Cardiac septum (tissue), 1 donor: ENCODE measurements at places on chromosomes 2 and 18. TPM values are rescaled to one million over a fixed set of nuclear protein-coding genes. Genes with fewer than 3 reads are reported as not detected.

The EXOC6B gene
- total RNA-seq, result 173 TPM

The REG1B gene
- total RNA-seq, result not detected

The STK39 gene
- total RNA-seq, result 24.6 TPM

The COBLL1 gene
- total RNA-seq, result 15.0 TPM

The SH3BP4 gene
- 9.1 TPM for total RNA-seq

The HADHB gene
- total RNA-seq, result 532 TPM

The TMEM169 gene
- 0.22 TPM for total RNA-seq

The MAP2 gene
- 42.1 TPM for total RNA-seq

The SALL3 gene
- total RNA-seq, result 0.30 TPM

The NCKAP5 gene
- total RNA-seq, result 10.6 TPM

The SPP2 gene
- not detected for total RNA-seq

The STON1 gene
- total RNA-seq, result 6.7 TPM

The CNRIP1 gene
- 10.1 TPM for total RNA-seq

The RGPD4 gene
- 0.19 TPM for total RNA-seq

The PDCD1 gene
- total RNA-seq, result 2.0 TPM

- no peak for DNase-seq
Observed at GRCh38 chr2:33583194-33583938, 15.7 kb downstream of the FAM98A start.

GRCh38 chr2:189483980-189484740 lies 42.9 kb downstream of the WDR75 start:
- no peak for DNase-seq

GRCh38 chr2:48306409-48307284 lies 223.3 kb upstream of the STON1 start:
- DNase-seq, result no peak

DNA sequence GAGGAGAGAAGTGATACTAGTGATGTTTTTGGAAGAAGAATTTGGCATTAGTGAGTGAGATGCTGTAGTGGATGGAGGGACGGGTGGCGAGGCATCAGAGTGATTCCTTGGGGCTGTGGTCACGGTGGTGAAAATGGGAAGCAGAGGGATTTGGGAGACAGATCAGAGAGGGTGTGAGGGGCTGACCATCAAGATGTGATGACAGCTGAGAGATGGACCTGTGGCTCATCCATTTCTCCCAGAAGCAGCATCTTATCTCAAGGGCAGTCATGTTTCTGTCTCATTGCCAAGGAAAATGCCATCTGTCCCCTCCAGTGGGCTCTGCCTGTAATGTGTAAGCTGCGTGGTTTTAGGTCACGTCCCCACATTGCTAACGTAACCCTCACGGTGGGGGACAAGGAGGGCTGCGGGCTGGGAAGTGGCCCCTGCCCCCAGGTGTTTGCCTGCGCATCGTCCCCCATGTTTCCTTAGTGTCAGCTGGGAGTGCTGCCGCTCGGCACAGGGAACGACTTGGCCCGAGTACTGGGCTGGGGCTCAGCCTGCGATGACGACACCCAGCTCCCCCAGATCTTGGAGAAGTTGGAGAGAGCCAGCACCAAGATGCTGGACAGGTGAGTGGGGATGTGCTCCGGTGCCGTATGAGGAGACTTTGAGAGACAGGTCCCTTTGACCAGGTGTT lies 91.0 kb downstream of the DGKD start:
- DNase-seq, result peak; percentile 58

DNA sequence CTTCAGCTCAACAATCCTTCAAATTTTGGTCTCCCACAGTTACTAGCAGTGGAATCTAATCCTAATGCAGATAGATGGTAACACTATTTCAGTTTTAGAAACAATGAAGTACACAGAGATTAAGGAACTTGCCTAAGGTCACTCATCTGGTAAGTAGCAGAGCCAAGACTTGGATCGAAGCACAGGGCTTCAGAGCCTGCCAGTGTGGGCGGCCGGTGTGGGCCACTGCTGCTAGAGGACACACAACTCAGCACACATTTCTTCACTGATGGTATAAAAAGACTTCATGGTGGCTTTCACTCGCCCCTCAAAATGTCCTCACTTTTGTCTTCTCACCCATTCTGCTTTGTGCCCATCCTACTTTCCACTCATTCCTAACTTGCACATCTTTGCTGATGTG lies 11.1 kb downstream of the C2orf74 start:
- DNase-seq, result no peak

GRCh38 chr2:231399853-231400680 lies 4.6 kb downstream of the B3GNT7 start:
- DNase-seq, result no peak

DNA sequence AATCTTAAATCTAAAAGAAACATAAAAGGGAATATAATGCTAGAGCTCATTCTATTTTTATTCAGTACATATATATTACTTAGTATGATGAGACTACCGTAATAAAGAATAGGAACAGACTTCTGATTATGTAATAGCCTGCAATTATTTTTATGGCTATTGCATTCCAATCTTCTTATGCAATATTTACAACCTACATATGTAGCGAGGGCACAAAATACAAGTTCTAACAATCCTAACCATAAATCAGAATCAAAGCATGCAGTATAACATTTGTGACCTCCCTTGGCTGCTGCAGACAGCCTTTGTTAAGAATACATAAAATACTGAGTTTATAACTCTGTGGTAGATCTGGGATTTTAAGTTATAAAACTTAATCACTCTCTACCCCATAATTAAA lies 177.6 kb downstream of the BABAM2 start:
- no peak for DNase-seq

GRCh38 chr2:168700615-168701245 lies 101.7 kb upstream of the NOSTRIN start:
- no peak for DNase-seq

GRCh38 chr2:152468899-152469692 lies 134.1 kb downstream of the FMNL2 start:
- DNase-seq, result no peak

GRCh38 chr2:168649562-168649961 lies 152.9 kb upstream of the NOSTRIN start:
- DNase-seq, result no peak

GRCh38 chr2:15801439-15801838 lies 138.9 kb upstream of the MYCN start:
- no peak for DNase-seq

- no peak for DNase-seq
Observed at GRCh38 chr2:113979191-113980128, 89.6 kb downstream of the ACTR3 start.

GRCh38 chr2:43154685-43155084 lies 71.7 kb downstream of the ZFP36L2 start:
- DNase-seq, result no peak

- no peak for DNase-seq
Observed at GRCh38 chr2:168156661-168157060, 90.7 kb downstream of the STK39 start.

DNA sequence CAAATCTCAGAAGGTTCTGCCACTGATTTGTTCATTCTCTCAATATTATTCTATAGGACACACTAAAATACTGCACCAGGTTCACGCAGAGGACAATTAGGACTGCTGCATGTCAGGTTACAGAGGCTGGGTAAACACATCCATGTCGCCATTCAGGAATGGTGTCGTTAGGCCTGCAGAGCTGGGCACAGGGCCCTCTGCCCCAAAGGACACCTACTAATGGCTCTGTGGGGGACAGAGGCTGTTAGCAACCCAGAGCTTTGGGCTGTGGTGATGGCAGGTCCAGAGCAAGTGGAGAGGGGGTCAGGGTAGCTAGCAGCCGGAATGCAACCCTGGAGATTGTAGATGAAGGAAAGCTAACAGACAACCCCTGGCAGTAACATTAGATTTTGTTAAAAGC lies 115.9 kb downstream of the TTC32 start:
- no peak for DNase-seq

GRCh38 chr2:39608263-39608575 lies 57.5 kb upstream of the TMEM178A start:
- no peak for DNase-seq

- DNase-seq, result no peak
Observed at GRCh38 chr2:150872756-150873395, 385.4 kb upstream of the RND3 start.

DNA sequence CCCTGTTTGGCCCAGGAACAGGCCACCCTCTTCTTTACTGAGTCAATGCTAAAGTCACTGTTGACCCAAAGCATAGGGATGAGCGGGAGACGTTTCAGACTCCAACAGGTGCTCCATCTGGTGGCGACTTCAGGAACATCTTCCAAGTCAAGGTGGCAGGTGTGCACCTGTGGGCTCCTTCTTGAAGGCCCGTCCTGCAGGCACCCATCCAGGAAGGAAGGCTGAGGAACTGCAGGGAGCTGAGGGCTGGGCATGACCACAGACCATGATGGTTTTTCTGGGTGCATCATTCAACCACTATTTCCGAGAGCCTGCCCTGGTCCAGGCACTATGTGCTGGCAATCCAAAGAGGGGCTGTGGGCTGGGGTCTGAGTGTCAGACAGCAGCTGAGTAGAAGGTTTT lies 142.8 kb downstream of the NDUFA10 start:
- DNase-seq, result no peak

- DNase-seq, result no peak
Observed at GRCh38 chr2:3659447-3660432, 1.7 kb downstream of the ALLC start.

- no peak for DNase-seq
Observed at GRCh38 chr2:129801575-129801974, 177.9 kb upstream of the RAB6C start.

GRCh38 chr18:53038608-53039007 lies 698.6 kb downstream of the DCC start:
- DNase-seq, result no peak

GRCh38 chr2:108270768-108271506 lies 17.8 kb upstream of the SULT1C2 start:
- no peak for DNase-seq

DNA sequence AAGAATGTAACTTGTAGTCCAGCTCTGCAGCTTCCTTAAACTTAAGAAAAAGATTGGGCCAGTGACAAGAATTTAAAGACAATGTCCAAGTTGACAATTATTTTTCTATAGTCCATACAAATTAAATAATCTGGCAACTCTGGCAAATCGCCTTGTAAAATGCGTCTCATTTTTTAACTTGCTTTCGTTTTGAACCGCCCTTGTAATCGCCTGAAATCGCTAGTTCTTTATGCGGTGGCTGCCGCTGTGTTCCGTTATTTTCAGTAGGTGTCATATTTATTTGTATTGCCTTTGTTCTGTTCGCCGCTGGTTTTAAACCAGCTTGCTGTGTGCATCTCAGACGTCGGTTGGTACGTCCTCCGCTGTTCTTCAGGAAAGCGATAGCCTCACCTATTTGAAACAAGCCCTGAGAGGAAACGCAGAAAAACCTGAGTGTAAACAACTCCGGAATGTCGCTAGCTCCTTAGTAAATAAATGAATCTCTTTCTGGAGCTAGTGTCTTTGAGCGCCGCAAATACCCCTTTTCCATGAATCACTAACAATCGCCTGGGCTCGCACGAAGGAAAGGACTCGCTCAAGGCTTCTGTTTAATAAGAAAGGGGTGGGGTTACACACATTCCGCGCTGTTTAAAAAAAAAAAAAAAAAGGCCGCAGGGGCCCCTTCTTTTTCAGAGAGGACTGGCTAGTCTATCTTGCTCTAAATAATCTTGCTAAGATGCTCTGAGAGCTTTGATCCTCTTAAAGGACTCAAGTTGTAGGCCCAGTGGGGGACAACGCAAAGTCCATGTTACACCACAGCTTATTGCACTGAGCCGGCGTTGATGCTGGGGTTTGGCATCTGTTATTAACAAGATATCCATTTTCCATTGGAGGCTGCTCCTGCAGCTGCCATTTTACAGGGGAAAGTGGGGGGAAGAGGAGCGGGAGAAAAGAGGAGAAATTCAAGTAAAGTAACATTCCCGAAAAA lies 3.0 kb downstream of the HOXD8 start:
- no peak for DNase-seq

DNA sequence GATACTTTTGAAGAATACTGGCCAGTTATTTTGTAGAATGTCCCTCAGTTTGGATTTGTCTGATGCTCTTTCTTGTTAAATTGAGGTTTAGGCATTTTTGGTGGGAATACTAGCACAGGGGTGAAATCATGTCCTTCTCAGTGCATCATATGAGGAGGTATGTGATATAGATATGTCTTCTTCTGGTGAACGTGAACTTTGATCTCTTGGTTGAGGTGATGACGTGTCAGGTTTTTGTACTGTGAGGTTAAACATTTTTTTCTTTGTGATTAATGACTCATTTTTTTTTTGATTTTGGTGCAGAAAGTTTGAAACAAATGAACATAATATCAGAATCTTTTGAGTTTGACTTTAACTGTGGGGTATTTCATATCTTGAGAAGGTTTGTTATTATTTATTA lies 11.0 kb downstream of the ZNF407 start:
- no peak for DNase-seq

DNA sequence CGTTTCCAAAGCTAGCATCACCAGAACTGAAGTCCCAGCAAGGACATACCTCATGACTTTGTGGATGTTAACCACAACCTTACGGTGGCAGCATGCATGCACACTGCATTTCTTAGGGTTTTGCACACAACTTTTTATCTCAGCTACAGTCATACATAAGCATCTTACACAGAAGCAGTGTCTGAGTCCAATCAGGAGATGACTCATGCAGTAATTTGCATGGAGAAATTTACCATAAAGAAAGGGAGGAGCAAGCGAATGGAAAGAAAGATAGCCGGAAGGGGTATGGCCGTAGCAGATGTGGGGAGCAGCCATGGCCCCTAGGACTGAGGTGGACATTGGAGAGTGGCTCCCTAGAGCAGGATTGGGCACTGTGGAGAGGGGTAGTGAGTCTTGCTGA lies 522.5 kb downstream of the GALR1 start:
- DNase-seq, result no peak

- no peak for DNase-seq
Observed at GRCh38 chr2:196500686-196501431, 138.7 kb upstream of the CCDC150 start.

DNA sequence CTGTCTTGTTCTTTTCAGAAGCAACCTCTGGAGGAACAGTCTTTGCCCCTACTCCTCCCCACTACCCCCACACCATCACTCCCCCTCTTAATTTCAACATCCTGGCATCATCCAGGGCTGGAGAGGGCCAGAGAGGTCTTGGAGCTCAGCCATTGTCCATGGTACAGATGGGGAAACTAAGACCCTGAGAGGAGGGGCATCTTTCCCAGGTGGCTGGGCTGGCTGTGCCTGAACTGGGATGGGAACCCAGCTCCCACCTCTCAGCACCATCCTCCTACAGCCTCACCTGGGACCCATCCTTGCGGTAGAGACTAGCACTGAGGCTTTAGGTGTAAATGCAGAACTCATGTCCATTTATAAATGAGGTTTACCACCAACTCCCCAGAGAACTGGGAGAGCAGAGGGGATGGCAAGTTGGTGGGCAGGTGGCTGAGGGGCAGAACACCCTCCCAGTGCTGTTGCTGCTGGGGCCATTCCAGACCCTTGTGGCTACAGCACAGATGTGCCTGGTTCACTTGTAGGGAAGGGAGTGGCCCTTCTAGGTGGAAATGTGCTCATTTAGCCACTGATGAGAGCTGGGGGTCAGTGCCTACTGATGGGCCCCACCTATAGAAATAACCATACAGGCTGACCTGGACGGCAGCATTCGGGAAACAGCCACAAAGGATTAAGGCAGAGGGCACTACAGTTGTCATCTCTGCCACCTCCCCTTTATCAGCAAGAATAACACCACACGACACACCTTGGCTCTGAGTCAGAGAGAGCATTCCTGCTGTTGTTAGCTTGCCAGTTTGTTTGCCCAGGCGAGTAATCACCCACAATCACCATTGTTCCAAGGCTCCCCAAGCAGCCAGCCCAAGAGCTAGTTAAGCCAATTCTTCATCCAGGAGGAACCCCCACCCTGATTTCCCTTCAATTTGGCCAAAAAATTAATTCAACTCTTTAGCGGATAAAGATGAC lies 2.1 kb downstream of the MLPH start:
- peak; percentile 75 for DNase-seq
